ENCODE measurements at places on chromosomes 11 and 22.

- no peak for DNase-seq
Measured at GRCh38 chr11:11975201-11976092, 33.0 kb downstream of the DKK3 start.

DNA sequence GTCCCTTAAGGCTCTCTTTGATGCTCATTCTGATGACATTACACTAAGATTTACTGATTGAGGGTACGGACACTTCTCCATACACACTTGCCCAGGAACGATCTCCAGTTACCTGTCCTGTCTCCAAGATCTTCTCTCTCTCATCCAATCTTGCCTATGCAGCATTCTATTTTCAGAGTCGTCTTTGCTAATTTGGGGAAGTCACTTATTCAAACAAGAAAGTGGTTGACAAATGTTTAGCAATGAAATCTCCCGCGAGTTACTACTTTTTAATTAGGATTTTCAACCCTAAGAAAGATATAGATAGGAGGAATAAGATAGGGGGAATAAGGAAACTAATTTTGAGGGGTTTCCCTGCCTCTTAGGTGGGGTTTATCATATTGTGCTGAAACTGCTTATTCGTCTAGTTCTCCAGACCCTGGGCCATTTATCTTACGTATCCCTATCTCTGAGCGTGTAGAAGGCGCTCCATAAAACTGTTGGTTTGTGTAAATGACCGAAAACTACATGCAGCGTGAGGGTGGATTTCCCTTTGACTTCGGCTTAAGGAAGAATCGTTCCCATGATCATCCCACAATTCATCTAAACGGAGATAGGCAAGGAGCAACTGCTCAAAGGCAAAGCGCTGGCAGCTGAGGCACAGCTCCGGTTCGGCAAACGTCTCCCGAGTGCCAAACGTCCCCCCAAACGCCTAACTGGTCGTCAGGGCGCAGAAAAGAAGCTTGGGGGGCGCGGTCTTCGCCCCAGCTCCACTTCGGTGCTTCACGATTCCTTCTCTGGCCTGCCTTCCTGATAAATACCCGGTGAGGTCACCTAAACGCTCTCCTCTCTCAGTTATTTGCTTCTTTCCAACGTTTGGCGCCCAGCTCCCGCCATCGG is 804 bp downstream of the APIP start:
- peak; percentile 44 for DNase-seq

GRCh38 chr11:40328890-40329614 is 1130.4 kb downstream of the LRRC4C start:
- DNase-seq = peak; percentile 60

- DNase-seq = no peak
Measured at GRCh38 chr11:99443276-99443675, 422.5 kb downstream of the CNTN5 start.

GRCh38 chr22:37274380-37274862 is 7.9 kb upstream of the CYTH4 start:
- DNase-seq = no peak

DNA sequence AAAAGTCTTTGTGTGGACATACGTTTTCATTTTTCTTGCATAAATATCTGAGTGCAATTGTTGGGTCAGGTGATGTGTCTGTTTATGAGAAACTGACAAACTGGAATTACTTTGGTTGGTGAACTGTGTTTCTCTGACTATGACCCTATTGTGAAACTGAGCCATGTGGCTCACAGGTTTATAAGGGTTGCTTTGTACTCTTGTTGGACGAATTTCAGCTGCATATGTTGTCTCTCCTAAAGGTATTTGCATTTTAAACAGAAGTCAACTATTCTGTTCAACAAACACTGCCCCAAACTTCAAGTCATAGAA is 34.4 kb upstream of the RASD2 start:
- DNase-seq = no peak

DNA sequence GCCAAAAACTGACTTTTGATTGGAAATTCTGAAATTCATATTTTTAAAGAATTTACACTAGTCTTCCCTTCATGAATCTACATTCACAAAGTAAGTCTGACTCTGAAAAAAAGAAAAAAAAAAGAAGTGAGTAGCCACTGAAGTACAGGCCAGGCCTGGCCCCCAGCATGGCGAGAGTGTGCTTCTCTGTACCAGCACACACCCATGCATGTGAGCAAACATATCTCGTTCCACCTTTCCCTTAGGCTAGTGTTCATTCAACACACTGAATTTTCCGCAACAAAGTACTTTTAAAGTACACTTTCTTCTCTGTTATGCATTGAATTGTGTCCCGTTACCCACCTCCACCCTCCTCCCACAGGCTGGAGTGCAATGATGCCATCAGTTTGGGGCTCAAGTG is 4.5 kb downstream of the C11orf16 start:
- no peak for DNase-seq

- DNase-seq = no peak
Measured at GRCh38 chr11:8180469-8180868, 11.6 kb upstream of the RIC3 start.

DNA sequence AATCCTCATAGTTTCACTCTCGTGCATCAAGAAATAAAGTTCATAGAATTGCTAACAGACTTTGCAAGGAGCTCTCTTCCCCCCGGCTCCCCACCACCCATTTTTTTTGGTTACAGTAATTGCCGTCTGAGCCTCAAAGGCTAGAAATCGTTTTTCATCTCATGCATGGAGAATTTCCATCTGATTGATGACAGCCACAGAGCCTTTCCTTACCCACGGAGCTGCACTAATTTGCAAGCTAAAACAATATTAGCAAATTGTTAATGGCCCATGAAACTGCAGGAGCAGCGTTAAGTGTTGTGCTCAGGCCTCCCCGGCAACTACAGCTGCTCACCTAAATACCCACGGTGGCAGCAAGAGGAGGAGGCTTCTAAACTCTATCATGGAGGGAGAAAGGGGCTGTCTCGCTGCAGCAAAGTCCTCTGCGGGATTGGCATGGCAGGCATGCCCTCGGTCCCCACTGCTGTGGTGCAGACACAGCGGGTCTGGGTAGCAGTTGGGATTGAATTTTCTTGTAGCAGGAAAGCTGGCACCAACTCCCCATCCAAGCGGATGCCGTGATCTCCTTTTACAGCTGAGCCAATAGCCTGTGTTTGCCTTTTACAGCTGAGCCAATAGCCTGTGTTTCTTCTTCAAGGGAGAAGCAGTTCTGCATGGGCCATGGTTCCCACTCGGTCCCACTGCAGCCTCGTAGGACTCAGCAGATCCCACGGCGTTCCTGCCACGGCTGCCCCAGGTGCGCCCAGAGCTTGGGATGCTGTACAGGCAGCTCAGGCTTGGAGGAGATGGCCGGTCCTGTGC is 412.3 kb downstream of the BRD1 start:
- DNase-seq = no peak

DNA sequence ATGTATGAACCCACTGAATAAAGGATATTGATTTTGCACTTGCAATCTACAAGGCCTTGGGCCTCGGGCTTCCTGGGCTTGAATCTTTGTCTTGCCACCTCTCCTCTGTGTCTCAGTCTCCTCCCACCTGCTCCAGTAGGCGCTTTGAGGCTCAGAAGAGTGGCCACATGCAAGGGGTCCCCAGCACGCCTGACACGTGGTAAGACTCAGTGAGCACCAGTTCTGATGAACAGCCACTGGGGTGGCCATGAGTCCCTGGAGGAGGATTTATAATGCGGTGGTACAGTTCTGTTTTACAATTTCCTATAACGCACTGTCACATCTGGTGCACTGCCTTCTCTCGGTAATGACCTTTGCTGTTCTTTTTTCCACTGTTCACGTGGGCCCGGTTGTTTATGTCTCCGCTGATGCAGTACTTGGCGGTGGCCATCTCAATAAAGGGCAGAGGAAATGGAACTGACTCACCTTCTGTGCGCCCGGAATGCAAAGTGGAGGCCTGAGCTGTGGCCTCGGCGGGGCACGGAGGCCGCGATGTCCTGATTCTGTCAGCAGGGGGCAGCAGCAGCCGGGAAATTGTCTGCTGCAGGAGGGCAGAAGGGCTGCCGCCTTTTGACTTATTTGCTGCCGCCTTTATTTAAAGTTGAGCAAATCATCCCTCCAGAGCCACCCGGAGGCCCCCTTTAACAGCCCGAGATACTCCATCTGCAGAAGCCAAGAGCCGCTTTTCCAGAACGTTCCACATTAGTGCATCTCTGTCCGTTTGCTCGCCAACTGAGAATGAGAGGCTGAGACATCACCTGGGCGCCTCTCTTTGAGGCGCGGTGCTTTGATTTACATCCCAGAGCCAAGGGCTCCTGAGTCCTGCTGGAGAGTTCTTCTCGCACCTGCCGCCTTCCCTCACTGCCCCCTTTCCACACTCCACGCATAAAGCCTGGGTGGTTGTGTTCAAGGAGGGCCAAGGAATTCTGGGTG is 6.0 kb upstream of the IFT27 start:
- peak; percentile 94 for DNase-seq

DNA sequence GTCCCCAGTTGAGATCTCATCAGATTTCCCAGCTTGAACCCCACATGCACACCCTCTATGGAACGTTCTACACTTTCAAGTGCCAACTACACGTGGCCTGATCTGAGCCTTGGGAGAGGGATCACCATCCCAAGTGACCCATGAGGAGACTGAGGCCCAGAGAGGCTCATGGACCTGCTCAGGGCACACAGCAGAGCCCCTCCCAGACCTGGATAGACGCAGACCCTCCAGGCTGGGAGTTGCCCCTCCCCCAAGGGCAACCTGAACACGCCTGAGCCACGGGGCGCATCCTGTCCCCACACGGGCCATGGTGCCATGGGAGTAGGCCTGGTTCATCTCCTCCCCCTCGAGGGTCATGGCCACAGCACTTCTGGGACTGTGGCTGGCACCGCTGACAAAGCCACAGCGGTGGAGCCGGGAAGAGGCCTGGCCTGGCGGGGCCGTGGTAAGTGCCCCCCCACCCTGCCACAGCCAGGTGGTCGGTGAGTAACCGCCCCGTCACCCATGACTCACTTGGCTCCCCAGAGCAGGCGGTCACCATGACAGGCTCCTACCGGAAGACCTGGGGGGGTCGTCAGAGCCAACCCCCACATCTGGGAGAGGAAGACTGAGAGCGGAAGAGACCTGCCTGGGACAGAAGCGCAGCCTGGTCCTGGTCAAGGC is 8.1 kb downstream of the WNT7B start:
- DNase-seq = peak; percentile 57

DNA sequence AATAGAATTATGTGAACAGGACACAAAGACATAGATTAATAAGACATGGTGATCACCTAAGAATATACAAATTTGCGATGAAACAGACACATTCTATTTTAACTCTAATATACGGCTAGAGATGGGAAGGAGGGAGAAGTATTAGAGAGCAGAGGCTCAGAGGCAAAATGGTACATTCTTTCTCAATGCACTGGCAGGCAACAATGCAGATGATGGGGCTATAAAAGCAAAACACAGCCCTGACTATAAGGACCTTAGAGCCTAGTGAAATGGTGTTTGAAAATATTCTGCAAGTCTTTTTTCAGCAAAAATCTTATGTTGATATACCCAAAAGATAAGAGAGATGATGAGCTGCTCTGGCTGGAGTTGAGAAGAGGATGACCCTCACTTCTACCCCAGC is 13.1 kb downstream of the TCF20 start:
- DNase-seq = no peak

- no peak for DNase-seq
Measured at GRCh38 chr22:50343541-50343935, 411 bp downstream of the PPP6R2 start.
